ENCODE measurements at places on chromosomes 4 and X.
A peak's percentile ranks its signal among the peaks of the same experiment; 100 is the strongest.

GRCh38 chrX:17994429-17994828, 133.3 kb upstream of the RAI2 start:
- DNase-seq = no peak

GRCh38 chrX:39175418-39176057, 374.3 kb downstream of the MID1IP1 start:
- DNase-seq = no peak

DNA sequence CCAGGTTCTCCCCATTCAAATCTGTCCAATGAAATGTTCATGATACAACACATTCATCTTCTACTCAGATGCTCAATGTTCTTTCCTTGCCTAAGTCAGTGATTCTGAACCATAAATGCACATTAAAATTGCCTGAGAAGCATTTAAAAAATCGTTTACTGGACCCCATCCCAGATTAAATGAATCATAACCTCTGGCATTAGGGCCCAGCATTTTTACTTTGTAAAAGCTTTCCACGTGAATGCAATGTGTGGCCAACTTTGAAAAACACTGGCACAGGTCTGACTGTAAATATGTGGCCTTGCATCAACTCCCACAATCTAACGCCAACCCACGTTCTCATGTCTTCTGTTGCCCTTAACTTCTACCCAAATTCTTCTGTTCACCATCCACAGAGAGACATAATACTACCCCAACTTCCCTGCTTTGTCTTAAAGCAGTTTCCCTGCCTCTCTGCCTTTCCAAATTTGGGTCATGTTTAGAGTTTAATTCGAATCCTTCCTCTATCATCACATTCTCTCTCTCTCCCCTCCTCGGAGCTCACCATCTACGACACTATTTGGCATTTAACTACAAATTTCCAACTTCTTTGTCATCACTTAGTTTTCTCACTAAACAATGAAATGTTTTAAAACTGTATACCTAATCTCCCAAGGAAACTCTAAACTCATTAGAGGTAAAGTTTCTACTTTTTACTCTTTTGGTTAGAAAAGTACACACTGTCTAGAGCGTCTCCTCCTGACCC, 78.7 kb downstream of the PRKG2 start:
- DNase-seq = peak; percentile 91

DNA sequence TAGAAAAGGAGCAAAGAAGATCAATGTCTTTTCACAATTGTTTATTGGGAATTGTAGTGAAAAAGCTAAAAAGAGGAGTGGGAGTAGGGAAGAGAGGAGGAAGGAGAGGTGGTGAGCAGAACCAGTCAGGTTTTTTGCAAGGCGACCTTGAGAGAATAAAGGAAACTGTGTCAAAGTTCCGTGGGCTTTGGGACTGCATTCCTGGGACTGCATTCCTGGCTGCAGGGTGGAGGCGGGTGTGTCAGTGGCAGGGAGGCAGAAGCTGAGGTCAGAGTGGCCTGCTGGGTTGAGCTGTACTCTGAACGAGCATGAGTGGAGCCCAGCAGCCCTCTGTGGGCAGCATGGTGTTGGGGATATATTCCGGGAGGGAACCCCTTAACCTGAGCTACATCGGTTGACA, 66.8 kb upstream of the UCP1 start:
- DNase-seq = peak; percentile 26

GRCh38 chrX:153845195-153845594, 14.9 kb upstream of the PDZD4 start:
- DNase-seq = no peak

- DNase-seq = no peak
Measured at GRCh38 chr4:19883841-19884240, 367.9 kb upstream of the SLIT2 start.

- DNase-seq = peak; percentile 66
Measured at GRCh38 chrX:23902419-23902818, 5.3 kb downstream of the APOO start.

- DNase-seq = no peak
Measured at GRCh38 chr4:54946741-54947140, 178.7 kb downstream of the KDR start.

DNA sequence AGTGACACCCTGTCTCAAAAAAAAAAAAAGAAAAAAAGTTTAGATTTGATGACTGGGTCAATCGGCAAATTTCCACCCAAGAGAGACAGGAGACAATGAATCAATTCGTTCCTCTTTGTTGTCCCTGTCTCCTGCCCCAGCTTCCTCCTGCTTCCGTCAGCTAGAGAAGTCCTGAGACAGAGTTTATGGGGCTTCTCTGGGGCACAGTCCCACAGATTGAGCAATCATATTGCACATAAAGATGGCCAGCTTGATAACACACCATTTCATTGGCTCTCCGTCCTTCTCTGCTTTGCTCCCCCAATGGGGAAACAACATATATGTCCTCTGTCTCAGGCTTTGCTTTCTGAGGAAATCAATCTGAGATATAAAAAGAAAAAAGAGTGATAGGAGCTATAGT, 78.4 kb upstream of the FUNDC1 start:
- no peak for DNase-seq

DNA sequence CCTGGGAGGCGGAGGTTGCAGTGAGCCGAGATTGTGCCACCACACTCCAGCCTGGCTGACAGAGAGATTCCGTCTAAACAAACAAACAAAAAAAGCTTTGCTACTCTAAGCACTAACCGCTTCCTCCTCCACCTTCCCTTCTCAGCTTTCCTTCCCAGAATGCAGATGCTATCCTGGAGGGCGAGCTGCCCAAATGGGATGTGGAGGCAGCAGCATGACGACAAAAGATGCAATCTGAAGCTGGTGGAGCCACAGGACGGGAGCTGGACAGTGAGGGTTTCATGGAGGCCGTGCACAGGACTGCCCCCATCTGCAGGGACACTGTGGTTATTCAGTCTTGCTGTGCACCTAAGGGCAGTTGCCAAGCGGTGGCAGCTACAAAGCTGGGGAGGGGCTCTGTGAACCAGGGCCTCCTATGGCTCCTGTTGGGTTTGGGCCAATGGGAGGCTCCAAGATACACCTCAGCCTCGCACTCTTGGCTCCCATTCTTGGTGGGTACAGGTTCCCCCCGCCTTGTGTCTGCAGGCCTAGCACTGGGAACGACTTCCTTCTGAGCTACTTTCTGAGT, 47.4 kb downstream of the WDR1 start:
- no peak for DNase-seq

- no peak for DNase-seq
Measured at GRCh38 chrX:148784137-148784536, 283.7 kb downstream of the AFF2 start.

DNA sequence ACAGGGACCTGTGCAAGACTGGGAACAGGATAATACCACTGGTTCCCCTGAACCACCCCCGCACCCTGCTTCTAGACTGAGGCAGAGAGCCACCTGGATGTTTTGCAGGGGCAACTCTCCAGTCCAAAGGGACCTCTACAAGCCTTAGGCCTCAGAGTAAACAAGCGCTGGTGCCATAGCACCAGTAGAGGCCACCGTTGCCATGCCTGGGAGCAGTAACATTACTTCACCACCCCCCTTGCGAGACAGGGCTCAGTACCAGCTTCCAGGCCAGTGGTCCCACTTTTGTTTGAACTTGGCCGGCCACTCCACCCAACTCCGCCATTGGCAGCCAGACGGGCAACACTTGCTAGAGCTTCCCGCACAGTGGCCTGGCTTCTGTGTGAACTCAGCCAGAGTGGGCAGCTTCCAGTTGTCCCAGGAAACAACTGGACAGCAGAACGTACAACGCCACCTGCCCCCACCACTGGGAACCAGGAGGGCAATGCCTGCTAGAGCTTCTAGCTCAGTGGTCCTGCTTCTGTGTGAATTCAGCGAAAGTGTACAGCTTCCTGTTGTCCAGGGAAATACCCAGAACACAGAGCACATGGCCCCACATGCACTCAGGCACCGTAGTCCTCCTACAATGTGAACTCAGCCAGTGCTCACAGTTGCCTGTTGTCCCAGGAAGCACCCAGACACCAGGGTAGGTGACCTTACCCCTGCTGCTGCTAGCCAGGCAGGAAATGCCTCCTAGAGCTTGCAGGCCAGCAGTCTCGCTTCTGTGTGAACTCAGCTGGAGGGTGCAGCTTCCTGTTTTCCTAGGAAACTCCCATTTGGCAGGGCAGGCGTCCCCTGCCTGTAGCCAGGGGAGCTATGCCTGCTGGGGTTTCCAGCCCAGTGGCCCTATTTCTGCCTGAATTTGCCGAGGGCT, 39.9 kb upstream of the PCDH19 start:
- DNase-seq = peak; percentile 0

GRCh38 chr4:7698584-7698983, 241.1 kb downstream of the AFAP1 start:
- peak; percentile 26 for DNase-seq

- no peak for DNase-seq
Measured at GRCh38 chrX:71636438-71637252, 18.3 kb upstream of the CXCR3 start.

DNA sequence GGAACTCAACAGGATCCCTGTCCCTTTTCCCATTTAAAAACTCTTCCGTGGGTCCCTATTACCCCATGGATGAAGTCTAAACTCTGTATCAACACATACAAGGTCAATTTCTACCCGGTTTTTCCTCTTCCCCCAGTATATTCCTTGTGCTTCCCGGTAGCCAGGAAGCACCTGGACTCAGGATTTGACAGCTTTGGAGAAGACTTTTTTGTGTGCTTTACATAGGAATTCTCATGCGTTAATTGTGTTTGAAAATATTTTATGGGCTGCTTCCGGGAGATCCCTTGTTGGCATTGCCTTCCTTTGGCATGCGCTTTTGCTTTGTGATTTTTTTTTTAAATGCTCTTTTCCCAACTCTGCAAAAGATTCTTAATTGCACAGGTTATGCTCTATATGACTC, 7.2 kb downstream of the SMS start:
- DNase-seq = no peak

GRCh38 chr4:89538171-89538570, 230.6 kb upstream of the GPRIN3 start:
- no peak for DNase-seq

- peak; percentile 78 for DNase-seq
Measured at GRCh38 chrX:101659601-101660063, at the start of gene ARMCX2. Gene ARMCX2, minus strand, starts transcription at chrX:101659850. Its CDS starts 2,262 bp downstream, at chrX:101657588.

DNA sequence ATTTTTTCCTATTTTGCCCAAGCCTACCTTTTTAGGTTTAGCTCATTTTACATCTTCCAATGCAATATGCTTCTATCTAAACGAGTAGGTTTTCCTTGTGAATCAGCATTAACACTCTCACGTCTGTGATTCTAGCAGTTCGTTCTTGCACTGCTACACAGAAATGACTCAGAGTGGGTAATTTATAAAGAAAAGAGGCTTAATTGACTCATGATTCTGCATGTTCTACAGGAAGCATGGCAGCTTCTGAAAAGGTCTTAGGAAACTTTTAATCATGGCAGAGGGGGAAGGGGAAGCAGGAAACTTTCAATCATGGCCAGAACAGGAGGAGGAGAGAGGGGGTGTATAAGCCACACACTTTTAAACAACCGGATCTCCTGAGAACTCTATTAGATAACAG, 44.9 kb downstream of the SPANXN1 start:
- DNase-seq = no peak

- DNase-seq = no peak
Measured at GRCh38 chr4:82043809-82044137, 330.0 kb downstream of the HNRNPD start.

GRCh38 chr4:1554246-1554875, 129.8 kb downstream of the FAM53A start:
- DNase-seq = no peak

DNA sequence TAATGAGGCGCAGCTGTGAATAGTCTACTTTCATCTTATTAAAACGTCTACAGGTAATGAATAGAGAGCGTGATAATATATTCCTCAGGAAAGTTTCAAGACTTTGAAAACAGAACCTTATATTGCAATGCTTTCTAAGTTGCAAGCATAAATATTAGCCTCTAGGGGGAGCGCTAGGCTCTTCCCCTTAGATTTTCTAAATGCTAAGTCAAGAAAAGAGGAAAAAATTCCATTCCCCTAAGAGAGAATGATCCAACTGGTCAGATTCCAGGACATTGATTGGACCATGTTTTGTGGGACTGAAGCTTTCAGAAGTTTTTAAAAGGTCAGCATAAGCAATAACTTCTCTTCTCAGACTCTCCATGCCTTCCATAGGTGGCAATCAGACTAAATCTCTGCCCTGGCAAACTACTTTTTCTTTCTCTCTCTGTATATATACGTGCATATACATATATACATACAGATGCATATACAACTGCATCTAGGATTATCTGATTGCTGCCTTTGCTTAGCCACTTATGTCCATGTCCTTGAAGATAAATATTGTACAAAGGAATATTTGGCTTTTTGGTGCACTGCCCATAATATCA, 492.9 kb downstream of the INPP4B start:
- DNase-seq = peak; percentile 82

DNA sequence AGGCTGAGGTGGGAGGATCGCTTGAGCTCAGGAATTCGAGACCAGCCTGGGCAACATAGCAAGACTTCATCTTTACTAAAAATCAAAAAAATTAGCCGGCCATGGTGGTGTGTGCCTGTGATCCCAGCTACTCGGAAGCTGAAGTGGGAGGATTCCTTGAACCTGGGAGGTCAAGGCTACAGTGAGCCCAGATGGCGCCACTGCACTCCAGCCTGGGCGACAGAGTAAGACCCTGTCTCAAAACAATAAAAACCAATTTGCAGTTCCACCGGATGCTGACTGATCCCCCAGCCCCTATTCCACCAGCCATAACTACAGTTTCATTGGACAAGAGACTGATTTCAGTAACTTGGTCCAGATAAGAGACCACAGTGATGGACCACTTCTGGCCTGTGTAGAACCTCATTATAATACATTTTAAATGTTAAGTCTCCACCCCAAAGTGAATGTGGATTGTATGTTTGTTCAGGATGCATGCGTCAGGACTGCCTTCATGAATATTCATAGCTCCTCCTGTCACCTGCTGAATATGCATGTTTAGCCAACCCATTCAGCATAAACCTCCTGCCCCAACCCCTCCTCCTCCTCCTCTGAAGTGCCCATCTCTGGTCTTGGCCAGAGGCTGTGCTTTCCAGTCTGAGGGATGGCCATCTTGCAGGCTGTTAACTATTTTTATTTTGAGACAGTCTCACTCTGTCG, 2.3 kb upstream of the SLBP start:
- DNase-seq = no peak

DNA sequence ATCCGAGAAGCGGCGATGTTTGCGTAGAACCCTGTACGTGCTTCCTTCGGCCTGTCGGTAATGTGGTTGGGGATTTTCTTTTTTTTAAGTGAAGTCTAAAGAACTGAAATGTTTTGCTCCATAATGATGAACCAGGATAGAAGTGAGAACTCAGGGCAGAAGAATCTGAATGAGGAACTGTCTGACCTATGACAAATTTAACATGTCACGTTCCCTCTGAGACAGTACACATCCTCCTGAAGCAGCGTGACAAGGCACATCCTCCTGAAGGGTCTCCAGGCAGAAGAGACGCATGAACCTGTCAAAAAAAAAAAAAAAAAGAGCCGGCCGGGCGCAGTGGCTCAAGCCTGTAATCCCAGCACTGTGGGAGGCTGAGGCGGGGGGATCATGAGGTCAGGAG, 6.2 kb downstream of the CSF2RA start:
- DNase-seq = no peak

DNA sequence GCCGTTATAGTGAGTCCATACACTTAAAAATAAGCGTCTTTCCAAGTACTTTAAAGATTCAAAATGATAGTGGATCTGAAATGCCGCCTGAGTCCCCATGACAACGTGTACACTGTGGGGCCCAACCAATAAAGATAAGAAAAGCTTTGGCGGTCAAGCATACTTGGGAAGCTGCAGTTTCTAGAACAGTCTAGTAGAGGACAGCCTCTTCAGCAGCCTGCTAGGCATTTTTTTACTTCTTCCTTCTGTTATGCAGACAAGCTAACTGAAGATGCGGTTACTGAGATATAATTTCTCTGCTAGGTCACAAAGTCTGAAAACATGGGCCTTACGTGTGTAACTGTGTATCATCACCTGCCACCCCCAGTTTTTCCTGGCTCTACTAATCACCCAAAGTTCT, 402 bp upstream of the UPRT start:
- no peak for DNase-seq

- DNase-seq = no peak
Measured at GRCh38 chr4:2497931-2498330, 29.0 kb downstream of the RNF4 start.
